ENCODE measurements at places on chromosomes 12 and 14. TPM values are rescaled to one million over a fixed set of nuclear protein-coding genes. Genes with fewer than 3 reads are reported as not detected.

The NANOG gene
- 0.32 TPM for total RNA-seq

The ENDOU gene
- total RNA-seq: 0.11 TPM

The CCDC177 gene
- under 0.01 TPM for total RNA-seq

The CMA1 gene
- total RNA-seq: not detected

The PLEKHG3 gene
- 15.5 TPM for total RNA-seq
